Left colon (tissue), 2 donors: ENCODE measurements at places on chromosomes 16 and 17.

DNA sequence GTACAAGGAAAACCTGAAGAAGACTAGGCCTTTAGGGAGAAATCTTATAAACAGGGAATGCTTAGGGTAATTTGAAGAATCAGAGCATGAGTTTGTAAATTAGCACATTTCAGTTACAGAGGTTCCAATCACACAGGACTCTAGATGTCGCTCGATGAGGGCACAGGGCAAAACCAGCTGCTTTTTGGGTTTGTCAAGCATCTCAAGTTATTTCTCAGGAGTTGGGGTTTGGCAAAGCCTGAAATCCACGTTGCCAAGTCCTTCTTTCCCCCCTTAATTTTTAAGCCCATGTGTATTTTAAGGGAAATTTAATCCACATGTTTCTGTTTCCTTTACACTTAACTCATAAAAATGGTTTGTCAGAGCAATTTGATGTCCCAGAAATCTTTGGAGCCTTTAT lies 146.9 kb downstream of the ANKFN1 start:
- DNase-seq: no peak

- no peak for DNase-seq
Observed at GRCh38 chr16:57727610-57728009, 8.0 kb upstream of the KATNB1 start.

DNA sequence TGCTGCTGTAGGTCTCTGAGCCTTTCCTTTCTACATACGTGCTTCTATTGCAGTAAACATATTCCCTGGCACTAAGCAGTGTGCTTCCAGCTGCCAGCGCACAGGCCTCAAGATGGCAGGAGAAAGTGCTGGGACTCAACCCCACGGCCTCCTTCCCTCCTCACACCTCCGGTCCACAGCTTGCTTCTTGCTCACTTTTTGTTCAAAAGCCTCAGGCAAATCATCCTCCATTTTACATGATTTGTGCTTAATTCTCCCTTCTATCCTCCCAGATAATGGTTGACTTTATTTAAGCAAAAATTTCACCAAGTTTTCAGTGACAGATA lies 5.4 kb downstream of the CDK5R1 start:
- no peak for DNase-seq

DNA sequence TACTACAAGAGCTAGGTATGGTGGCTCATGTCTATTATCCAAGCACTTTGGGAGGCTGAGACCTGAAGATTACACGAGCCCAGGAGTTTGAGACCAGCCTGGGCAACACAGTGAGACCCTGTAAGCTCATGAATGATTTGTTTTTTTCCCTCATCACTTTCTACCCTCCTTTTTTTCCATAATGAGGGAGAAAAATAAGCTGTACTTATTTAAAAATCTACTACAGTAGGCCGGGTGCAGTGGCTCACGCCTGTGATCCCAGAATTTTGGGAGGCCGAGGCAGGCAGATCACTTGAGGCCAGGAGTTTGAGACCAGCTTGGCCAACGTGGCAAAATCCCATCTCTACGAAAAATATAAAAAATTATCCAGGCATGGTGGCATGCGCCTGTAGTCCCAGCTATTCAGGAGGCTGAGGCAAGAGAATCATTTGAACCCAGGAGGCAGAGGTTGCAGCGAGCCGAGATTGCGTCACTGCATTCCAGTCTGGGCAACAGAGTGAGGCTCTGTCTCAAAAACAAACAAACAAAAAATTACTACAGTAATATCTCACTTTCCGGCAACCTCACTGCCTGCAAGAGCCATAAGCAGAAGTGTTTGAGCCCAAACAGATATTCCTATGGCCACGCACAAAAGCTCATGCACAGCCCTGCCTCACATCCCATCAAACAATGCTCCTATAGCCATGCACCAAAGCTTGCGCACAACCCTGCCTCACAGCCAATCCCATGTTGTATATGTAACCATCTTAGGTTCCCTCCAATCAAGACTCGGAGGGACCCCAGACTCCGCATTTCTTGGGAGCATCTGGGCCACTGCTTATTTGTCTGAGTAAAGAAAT lies 37.4 kb downstream of the TK2 start:
- no peak for DNase-seq

GRCh38 chr17:17491031-17491471 lies 5.1 kb downstream of the RASD1 start:
- DNase-seq: peak; percentile 15

DNA sequence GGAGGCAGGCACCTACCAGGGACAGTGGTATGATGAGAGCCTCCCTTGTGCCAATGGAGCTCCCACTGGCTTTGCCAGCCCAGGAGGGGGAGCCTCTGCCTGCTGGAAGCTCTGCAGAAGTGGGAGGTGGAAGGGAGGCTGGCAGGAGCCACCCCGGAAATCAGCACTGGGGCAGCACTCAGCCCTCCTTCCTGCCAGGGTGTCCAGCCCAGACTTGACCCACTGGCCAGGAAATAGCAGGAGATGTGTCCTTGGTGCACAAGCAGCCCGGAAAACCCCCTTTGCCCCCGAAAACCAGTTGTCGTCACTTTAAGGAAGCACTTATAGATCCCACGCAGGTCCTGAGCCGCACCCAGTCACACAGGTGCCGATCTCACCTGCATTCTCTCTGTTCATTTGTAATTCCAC lies 49.3 kb upstream of the CACNG4 start:
- peak; percentile 68 for DNase-seq

GRCh38 chr16:56357241-56357764 lies 68.0 kb downstream of the AMFR start:
- DNase-seq: no peak

GRCh38 chr16:81701296-81701970 lies 77.7 kb upstream of the PLCG2 start:
- DNase-seq: no peak

- no peak for DNase-seq
Observed at GRCh38 chr16:20880867-20881502, 19.2 kb downstream of the DCUN1D3 start.

- no peak for DNase-seq
Observed at GRCh38 chr17:3026856-3027751, 36.3 kb downstream of the OR1D5 start.

DNA sequence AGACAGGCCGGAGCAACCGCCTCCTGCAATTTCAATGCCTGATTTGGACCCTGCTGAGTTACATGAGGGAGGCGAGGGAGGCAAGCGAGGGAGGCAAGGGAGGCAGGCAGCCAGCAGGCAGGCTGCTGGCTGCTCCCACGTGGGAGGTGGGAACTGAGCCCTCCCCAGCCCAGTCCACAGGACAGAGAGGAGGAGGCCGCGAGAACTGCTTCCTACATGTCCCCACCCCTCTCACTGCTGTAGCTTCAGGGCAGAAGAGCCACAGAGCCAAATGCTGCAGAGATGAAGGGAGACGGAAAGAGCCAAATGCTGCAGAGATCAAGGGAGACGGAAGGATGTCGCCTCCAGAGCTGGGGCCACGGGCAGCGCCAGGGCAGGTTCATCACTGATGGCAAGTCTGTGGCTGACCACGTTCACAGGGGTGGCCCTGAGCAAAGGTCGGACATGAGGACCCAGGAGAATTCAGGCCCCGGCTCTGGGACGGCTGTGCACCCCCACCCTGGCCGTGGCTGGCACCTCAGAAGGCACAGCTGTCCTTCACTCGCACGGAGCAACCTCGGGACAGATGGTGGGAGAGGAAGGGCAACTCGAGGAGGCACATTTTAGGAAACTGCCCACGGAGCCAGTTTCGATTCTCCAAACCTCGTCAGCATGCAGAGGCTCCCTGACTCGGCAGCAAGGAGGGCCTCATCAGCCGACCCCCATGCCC lies 21.5 kb downstream of the RPH3AL start:
- no peak for DNase-seq

DNA sequence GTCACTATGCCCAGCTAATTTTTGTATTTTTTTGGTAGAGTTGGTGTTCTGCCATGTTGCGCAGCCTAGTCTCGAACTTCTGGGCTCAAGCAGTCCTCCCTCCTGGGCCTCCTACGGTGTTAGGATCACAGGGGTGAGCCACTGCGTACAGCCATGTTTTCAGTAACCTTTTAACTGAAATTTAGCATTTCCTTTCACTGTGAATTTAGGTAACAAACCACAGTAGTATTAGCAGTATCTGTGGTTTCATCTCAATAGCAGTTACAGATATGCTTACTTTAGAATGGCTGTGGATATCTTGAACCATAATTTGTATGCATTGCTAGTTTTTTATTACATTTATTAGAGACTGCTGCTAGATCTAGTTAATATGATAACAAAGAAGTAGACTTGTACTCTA lies 4.3 kb upstream of the RANGRF start:
- DNase-seq: no peak

- no peak for DNase-seq
Observed at GRCh38 chr16:89534252-89534756, 26.1 kb downstream of the SPG7 start.
